Progenitor cell of endocrine pancreas (in vitro differentiated cells): ENCODE measurements at places on chromosomes 11 and 22. TPM values are rescaled to one million over a fixed set of nuclear protein-coding genes. Genes with fewer than 3 reads are reported as not detected.

The YPEL4 gene
- total RNA-seq: 0.22 TPM in 2 replicates

DNA sequence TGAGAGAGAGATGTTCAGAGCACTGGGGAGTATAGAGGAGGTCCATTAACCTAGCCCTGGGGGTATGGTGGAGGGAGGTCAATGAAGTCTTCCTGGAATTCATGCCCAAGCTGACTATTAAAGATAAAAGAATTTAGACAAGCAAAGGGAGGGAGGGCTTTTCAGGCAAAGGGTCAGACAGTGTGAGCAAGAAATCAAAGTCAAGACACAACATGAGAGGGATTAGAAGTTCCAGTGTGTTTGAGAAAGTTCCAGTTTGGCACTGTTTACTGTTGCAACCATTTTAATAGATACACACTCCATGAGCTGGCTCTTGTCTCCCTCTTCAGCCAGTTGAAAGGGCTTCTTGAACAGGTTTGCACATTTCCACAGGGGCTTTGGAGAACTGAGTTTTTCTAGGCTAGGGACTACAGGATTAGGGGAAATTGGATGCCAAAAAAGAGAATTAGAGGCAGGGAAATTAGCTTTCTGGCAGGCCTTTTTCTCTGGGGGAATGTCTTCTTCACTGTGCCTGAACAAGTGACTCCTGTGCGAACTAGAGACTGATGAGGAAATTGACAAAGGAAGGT, 14.7 kb upstream of the NNMT start:
- no peaks in the 10 kb centered on the region for H3K36me3 ChIP-seq
- no peak overlapping the region for H3K4me3 ChIP-seq
- H3K27me3 ChIP-seq: peaks cover 46% of the 10 kb centered on the region
- peaks cover 6% of the 10 kb centered on the region for H3K4me1 ChIP-seq
- DNase-seq: no peak

The APOBEC3F gene
- total RNA-seq: 23.6 and 25.3 TPM in 2 replicates

- no peak overlapping the region for H3K27ac ChIP-seq
- peaks cover 20% of the 10 kb centered on the region for H3K4me1 ChIP-seq
- peaks cover 3% of the 10 kb centered on the region for H3K36me3 ChIP-seq
Measured at GRCh38 chr11:96143041-96143521, 199.9 kb downstream of the MAML2 start.
